ENCODE measurements at places on chromosomes 6 and 20.

- DNase-seq, result no peak
Measured at GRCh38 chr6:63904650-63905248, 269.1 kb downstream of the PHF3 start.

DNA sequence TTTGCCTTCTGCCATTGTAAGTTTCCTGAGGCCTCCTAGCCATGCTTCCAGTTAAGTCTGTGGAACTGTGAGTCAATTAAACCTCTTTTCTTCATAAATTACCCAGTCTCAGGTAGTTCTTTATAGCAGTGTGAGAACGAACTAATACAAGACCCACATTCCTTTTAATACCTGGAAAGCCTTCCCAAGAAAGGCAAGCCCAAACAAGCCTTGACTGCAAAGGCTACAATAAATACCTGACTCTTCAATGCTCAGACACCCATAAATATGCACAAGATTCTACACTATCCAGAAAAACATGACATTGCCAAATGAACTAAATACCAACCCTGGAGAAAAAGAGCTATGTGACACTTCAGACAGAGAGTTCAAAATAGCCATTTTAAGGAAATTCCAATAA, 338.8 kb downstream of the HAO1 start:
- no peak for DNase-seq

DNA sequence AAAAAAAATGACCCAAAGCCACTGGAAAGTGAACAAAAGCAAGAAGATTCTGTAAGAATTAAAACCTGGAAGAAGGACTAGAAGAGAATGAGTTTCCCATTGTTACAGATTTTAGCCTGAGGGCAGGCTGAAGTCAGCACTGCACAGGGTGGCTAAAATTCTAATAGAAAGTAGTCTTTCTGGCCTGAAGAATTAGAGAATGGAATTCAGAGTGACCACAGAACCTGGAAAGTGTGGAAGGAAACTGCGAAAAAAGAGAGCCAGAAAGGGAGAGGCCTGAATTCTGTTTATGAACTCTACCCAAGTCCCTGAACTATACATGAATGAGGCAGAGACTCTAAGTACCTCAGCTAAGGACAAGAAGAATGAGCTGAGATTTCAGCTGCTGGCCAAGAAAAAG, 38.9 kb upstream of the FILIP1 start:
- no peak for DNase-seq

- DNase-seq, result no peak
Measured at GRCh38 chr20:14444106-14444505, 106.7 kb upstream of the FLRT3 start.

GRCh38 chr6:27514906-27515495, 42.1 kb upstream of the ZNF184 start:
- no peak for DNase-seq

GRCh38 chr20:45206725-45207124, at the start of gene SEMG1:
Gene SEMG1 (plus strand): TSS chr20:45207033. CDS start chr20:45207054, 21 bp downstream.
- peak; percentile 35 for DNase-seq

DNA sequence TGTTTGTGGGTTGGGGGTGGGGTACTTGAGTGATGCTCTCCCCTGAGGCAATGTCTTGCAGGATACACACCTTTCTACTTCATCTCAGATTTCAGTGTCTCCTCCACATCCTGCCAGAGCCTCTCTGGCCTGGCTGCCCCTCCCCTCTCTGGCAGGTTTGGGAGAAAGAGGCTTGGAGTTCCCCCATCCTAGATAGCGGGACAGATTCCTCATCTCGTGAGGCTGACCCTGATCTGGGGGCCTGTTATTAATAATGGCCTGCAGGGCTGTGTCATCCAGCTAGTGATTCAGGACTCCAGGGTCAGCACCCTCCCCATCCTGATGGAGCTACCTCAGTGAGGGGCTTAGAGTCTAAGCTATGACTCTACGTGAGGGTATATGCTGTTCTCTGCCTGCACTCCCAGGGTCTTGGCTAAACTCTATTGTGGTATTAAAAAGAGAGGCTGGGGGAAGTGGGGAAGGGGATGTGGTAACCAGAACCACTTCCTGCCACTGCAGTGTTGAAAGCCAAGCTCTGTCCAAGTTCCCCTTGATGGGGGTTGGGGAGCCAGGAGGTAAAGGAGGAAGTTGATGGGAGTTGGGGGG, 3.7 kb upstream of the MMP9 start:
- peak; percentile 48 for DNase-seq

DNA sequence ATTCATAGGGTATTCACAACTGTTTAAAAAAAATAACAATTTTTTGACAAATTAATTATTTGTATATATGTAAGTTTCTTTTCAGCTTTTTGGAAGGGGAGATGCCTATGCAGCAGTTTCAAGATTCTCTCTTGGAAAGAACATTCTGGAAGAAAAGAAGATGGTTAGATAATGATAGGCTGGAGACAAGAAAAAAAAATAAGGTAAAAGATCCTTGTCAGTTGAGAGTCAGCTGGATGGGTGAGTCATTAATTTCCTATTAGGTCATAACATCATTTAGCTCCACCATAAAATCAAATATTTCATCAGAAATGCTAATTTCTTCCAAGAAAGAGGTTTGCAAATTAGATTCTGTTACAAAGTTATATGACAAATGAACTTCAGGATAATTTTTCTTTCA, 880.4 kb downstream of the EPHA7 start:
- DNase-seq, result no peak

DNA sequence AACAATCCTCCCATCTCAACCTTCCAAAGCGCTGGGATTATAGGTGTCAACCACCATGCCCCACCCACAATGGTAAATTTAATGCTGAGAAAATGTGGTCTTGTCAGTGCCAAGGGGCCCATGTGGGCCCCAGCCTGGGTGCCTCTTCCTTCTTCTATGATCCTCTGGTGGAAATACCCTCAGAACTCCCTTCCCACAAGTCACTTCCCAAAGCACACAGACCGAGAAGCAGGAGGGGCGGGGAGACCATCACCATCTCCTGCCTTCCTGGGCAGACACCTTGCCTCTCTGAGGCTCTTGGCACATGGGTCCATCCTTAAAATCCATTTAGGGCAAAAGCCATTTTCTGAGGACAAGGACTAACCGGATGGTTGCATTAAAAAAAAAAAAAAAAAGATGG, 59.0 kb downstream of the NOL4L start:
- DNase-seq, result no peak

Data from mucosa of gallbladder (tissue), 1 donor.